Inflammatory macrophage treated with lipopolysaccharide for 1 hour (primary cell): ENCODE measurements at places on chromosomes 7 and 10.

DNA sequence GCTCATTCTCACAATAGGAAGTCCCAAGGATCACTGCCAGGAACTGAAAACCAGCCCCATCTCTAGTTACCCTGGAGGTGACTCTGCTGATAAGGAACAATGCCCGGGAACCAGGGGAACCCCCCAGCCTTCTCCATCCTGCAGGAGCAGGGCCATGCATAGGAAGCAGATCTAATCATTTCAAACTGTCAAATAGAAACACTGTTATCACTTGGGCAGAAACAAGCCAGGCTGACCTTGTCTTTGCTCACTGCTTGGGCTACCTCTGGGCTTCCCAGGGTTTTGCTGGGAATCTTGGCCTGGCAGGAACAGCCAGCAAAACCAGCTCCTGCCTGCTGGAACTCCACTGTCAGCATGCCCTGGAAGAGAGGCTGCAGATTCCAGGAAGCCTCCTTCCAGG, 114.1 kb downstream of the RNF216 start:
- DNase-seq = no peak

GRCh38 chr7:111527545-111527944, 34.7 kb downstream of the IMMP2L start:
- no peak for DNase-seq

GRCh38 chr7:151298765-151299164, 42.8 kb upstream of the NUB1 start:
- DNase-seq = no peak

DNA sequence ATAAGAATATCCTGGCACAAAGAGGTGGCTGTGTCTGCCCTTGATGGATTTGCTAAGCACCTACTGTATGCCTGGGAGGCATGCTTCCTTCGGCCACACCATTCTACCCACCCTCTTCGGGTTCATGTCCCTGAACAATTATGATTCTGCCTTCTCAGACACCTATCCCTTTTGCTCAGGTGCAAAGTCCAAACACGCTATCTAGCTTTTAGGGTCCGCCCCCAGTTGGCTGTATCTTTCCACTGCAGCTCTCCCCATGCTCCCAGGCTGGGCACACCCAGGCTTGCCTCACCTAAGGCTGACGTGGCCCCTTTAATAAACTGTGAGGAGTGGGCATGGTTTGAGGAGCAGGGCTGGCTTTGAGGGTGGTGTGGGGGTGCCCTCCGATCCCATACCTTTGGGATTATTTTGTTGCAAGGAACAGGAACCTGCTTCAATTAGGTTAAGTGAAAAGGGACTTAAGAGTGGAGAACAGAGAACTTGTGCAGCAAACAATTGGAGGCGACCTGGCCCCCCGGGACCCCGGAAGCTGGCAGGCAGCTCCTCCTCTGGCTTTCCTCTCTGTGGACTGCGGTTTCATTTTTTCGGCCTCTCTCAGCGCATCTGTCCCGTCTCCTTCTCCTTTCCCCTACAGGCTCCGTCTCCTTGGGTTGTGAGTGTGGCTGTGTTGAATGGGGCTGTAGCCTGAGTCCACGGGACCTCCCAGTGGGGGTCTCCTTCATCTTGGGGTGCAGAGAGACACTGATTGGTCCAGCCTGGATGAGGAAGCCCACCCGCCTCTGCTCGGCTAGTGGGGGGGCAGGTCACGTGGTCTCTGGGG, 3.8 kb downstream of the CLIP2 start:
- no peak for DNase-seq

- DNase-seq = no peak
Observed at GRCh38 chr7:25750744-25751508, 401.1 kb upstream of the NFE2L3 start.

DNA sequence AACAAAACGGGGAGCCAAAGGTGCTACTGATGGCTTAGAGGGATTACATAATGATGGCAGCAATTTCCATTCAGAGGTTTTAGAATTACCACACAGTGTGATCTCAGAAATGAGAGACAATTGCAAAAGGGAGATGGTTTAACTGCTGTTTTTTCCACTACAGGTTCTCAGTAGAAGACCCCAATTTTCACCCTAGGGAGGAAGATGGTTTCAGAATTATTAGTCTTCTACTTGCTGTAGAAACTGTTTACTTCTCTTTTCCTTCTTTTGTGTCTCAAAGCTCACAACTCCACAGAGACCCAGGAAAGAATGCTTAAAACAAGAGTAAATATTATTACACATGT, 226.5 kb downstream of the INHBA start:
- DNase-seq = peak; percentile 18

DNA sequence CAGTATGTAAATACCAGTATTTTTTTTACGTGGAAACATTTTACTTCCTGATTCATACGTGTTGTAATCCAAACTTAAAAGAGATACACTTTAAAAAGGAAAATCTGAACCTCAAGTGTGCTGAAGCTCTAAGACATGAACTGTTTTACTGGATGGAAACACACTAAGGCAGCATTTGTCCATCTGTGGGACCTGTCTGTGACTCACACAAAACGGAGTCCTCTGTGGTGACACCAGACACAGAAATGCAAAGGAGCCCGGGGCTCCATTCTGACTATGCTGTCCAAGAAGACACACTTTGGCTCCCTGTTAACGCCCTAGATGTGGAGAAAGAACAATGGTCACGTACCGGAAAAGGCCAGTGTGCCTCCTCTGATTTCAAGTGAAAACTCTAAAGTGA, 23.9 kb downstream of the RNF133 start:
- no peak for DNase-seq

DNA sequence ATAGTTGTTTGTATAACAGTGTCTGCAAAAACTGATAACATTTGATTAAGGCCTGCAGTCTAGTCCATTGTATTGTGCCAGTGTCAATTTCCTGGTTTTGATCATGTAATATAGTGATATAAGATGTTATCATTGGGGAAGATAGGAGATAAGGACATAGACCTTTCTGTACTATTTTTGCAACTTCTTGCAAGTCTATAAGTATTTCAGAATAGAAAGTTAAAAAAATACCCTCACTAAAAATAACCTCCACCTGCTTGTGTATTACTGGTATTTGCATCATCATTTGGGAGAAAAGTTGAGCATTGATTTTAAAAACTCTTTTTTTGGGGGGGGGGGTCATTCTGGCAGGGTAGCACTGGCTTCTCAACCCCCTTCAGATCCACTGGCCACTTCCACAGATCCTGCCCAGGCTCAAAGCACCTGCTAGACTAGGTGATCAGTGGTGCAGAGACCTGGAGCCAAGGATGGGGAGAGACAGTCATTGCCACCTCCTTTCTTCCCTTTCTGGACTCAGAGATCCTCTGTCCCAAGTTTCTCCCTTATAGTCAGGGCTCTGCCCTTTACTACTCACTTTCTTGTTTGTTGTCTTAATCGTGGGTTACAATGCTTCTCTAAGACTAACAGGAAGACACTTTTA, 103.0 kb downstream of the RBM20 start:
- no peak for DNase-seq

- DNase-seq = no peak
Observed at GRCh38 chr7:102925976-102926782, 13.4 kb downstream of the LRRC17 start.
